Glomerular endothelial cell (primary cell): ENCODE measurements at places on chromosomes 2 and 18.

DNA sequence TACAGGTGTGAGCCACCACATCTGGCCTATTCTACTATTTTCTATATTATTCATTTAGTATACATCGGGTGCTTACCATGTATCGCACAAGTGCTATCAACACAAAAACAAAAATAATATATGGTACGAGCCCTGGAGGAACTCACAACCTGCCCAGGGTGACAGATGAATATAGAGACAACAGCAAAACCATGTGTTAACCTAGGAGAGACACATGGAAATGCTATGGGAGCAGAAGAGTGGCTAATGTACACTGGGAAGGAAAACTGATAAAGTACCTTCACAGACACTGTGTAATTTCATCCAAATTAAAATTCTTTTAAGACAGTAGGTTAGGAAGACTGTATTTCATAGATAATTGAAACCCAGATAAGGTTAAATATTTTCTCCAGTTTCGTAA lies 3.9 kb downstream of the SF3B6 start:
- DNase-seq: no peak

GRCh38 chr2:235505181-235505741 lies 11.4 kb downstream of the AGAP1 start:
- no peak for DNase-seq

GRCh38 chr18:74791501-74792194 lies 194.0 kb downstream of the ZNF407 start:
- no peak for DNase-seq

DNA sequence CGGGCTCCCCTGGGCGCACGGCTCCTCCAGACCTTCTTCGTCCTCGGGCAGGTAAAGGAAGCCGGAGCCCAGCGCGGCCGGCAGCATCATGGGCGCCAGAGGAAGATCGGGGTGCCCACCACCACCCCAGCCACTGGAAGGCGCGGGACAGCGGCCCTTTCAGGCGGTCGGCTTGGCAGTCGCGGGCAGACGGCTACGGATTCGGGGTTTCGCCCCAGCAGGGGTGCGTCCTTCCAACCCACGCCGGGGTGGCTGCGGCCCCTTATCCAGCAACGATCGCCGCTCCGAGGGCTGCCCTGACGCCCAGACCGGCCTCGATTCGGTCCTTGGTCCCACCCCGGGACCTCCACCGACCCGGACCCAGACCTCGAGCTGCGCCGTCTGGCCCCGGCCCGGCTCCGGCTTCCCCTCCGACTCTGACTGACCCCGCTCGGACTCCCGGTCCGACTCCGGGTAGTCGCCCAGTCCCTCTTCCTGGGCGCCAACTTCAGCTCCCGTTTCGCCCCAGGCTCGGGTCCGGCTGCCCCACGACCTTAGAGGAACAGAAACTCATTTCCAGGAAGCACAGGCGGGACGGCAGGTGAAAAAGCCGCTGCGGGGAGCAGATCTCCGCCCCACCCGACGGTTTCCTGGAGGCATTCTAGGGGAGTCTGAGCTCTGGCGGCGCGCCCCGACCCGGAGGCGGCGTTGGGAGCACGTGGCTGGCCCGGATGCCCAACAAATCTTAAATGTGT lies 30.2 kb upstream of the SSB start:
- DNase-seq: no peak

- no peak for DNase-seq
These were observed 501.9 kb upstream of the CHAC2 start for GRCh38 chr2:53265544-53266299.

DNA sequence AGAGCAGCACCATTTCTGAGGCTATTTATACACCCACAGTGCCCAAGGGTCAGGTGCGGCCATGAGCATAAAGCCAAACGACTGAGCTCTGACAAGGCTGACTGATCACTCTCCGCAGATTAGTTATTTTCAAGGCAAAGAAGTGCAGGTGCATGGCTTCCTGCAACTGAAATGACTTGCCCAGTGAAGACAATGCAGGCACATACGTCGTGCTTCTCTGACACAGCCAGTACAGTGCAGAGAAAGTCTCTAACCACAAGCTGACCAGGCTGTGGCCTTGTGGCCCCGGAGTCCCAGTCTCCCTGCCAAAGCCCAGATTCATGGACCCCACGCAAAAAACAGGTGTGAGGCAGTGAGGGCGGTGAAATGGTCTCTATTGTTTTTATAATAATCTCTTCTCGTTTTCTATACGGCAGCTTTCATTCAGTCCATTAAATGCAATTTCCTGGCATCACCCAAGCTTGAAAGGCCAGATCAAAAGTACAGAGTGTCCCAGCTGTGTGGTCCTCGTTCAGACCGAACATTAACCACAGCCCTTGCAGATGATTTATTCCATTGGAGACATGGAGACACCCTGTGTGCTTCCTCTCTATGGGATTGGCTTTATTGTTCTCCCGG lies 447.0 kb upstream of the ID2 start:
- no peak for DNase-seq

DNA sequence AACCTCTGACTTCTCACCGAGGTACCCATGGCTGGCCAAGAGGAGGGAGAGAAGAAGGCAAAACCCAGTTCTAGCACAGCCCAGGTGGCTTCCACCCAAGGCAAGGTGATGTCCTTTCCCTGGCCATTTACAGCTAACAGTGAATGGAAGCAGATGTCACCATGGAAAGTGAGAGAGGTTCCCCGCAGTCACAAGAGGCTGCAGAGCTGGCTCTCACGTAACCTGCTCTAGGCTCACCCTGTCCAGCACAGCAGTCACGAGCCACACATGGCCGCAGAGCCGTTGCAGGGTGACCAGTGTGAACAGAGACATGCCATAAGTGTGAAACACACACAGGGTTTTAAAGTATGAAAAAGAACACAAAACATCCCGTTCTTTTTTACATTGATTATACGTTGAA lies 169.4 kb downstream of the TNS1 start:
- DNase-seq: no peak

- no peak for DNase-seq
These were observed 36.5 kb downstream of the CNGA3 start for GRCh38 chr2:98382739-98383138.

DNA sequence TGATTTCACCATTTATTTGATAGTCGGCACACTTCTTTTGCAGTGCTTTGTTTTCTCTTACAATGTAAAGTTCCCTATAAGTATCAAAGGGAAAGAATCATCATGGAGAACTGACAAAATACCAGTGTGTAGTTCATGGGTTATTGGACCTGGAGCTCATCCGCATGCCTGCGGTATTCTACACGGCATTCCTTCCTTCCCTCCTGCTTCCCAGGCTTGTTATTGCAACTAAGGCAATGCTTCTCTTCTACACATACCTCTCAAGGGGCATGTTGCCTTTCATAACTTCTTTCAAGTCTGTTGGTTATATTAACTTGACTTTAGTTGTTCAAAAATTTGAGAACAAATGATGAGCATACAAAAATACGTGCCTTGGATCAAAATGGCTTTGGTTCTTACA lies 24.3 kb upstream of the FAP start:
- DNase-seq: no peak

- no peak for DNase-seq
These were observed 51.3 kb downstream of the C2orf76 start for GRCh38 chr2:119315241-119315925.

DNA sequence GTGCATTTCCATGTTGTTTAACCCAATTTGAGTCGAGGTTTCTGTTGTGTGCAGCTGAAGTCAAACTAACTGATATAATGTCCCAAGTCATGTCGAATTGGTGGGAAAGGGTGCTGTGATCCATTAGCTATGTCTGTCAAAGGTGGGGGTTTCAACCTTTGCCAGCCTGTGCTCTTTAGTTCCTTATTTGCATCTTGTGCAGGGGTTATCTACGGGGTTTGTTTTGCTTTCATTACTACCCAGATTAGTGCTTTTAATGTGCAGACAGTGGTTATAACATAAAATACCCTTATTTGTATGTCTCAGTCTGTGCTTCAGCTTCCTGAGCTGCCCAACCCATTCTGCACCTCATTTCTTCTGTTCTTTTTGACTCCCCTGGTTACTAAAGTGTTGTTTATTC lies 271.9 kb upstream of the CXCR4 start:
- no peak for DNase-seq

- DNase-seq: no peak
These were observed 191.1 kb downstream of the SETBP1 start for GRCh38 chr18:44871771-44872170.

GRCh38 chr2:105858868-105859693 lies 114.4 kb downstream of the NCK2 start:
- no peak for DNase-seq

GRCh38 chr2:98768384-98769113 lies 37.6 kb upstream of the MGAT4A start:
- no peak for DNase-seq

DNA sequence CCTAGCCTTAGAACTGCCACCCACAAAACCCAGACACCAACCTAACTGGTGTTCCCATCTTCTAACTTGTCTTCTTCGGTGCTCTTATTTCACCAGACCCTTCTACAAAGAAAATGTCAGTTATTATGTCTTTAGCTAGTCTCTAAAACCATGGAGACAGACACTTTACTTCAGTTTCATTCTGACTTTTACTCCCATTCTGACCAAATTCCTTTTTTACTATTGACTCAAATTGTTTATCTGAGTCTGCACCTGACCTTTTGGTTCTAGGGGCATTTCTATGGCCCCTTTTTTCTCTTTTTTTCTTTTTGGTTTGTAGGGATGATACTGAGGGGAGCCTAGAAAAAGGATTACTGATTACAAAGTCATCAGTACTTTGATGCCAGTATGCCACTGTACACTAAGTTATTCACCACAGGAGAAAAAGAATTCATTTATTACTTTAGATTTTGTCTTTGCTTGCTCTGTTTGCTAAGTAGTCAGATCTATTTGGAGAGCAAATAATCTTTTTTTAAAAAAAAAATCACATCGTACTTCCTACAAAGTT lies 6.8 kb upstream of the SLC1A4 start:
- DNase-seq: no peak

DNA sequence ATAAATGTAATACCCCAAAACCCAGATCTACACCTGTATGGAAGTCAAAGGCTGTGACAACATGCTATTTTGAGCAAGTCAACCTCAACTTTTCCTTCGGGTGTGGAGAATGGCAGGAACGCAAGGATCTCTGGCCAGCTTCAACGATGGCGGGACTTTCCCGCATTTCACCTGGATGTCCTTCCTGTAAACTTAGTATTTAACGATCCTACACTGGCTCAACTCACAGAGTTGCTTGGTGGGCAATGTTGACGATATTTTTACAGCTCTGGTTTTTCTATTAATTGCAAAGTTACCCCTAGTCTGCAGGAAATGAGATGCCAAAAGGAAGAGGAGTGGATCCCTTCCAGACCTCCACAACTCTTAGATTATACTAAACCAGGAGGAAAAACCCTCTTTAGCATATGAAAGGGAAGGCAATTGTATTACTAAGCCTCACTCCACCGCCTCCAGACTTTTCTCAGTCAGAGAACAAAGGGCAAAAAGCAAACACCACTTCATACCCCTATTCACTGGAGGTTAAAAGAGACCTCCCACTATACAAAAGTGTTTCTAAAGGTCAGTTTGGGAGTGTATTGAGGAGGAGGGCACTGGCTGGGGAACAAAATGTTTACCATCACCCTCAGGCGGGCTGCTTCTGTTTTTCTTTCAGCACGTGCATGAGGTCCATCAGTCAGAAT lies 56.5 kb upstream of the ACVR1 start:
- no peak for DNase-seq

DNA sequence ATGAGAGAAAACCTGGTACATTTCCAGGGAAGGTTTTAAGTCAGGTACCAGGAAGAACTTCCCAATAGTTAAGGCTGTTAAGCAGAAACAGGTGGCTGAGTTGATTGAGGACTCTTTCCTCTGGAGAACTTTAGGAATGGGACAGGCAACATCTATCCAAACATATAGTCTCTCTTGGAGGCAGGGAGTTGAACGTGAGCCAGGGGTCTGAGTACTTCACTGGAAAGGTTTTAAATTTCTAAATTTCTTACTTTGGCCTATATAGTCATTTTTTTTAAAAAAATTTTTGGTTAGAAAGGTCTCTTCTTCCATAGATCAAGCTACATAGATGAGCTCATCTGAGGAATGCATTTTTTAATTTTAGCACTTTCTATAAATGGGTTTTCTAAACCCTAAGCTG lies 261.4 kb upstream of the TCF4 start:
- DNase-seq: no peak
